ENCODE measurements at places on chromosomes 11 and 22. TPM values are rescaled to one million over a fixed set of nuclear protein-coding genes. Genes with fewer than 3 reads are reported as not detected.

The OOSP2 gene
- not detected for total RNA-seq

- H3K4me3 ChIP-seq: no peak overlapping the region
- no peak overlapping the region for H3K27ac ChIP-seq
- H3K27me3 ChIP-seq: no peaks in the 10 kb centered on the region
Measured at GRCh38 chr11:31687256-31687655, 123.9 kb downstream of the PAX6 start.

GRCh38 chr11:12029738-12030363 lies 21.4 kb upstream of the DKK3 start:
- H3K4me1 ChIP-seq: peaks cover 3% of the 10 kb centered on the region
- H3K27me3 ChIP-seq: peaks cover 17% of the 10 kb centered on the region
- no peaks in the 10 kb centered on the region for H3K36me3 ChIP-seq
- no peak for DNase-seq
- no peak overlapping the region for H3K4me3 ChIP-seq

The TRIM66 gene
- 13.6 TPM for total RNA-seq

DNA sequence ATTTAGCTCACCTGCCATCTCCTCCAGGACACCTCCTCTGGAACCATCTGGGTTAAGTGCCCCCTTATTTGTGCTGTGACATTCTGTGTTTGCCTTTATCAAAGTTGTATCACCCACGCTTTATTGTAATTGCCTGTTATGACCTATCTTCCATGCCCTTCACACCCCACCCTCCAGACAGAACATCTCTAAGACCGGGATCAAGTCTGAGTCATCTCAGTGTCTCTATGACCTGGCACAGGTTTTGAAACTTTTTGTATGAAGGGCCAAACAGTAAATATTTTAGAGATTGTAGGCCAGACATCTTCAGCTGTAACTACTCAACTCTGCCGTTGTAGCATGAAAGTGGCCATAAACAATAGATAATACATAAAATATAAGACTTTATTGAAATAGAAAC lies 161.8 kb downstream of the SPON1 start:
- H3K27me3 ChIP-seq: no peaks in the 10 kb centered on the region
- no peaks in the 10 kb centered on the region for H3K36me3 ChIP-seq
- H3K4me3 ChIP-seq: no peak overlapping the region
- H3K4me1 ChIP-seq: no peaks in the 10 kb centered on the region
- no peak overlapping the region for H3K27ac ChIP-seq
- DNase-seq: no peak

The SHISA8 gene
- total RNA-seq: 1.7 TPM

GRCh38 chr11:28144808-28145207 lies 36.6 kb downstream of the METTL15 start:
- no peaks in the 10 kb centered on the region for H3K27me3 ChIP-seq

DNA sequence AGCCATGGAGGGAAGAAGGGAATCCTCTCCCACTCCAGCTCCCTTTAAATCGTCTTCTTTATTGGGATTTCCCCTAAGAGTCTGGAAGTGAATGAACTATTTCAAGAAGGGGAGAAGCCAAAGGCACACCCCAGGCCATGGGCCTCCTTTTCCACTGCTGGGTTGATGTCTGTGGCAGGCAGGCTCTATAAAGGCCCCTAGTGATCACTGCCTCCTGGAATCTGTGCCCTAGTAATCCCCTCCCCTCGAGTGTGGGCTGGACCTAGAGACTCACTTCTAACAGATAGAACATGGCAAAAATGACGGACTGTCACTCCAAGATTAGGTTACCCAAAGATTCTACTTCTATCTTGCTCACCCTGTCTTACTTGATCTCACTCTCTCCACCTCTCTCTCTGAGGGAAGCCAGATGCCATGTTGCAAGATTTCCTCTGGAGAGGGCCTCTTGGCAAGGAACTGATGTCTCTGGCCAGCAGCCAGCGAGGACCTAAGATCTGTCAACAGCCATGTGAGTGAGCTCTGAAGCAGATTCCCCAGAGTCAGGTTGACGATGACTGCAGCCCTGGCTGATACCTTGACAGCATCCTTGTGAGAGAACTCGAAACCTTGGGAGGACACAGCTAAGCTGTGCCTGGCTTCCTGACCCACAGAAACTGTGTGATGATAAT lies 444.8 kb downstream of the SOX6 start:
- H3K4me1 ChIP-seq: no peaks in the 10 kb centered on the region
- no peaks in the 10 kb centered on the region for H3K27me3 ChIP-seq
- no peak overlapping the region for H3K4me3 ChIP-seq
- no peak overlapping the region for H3K27ac ChIP-seq
- no peaks in the 10 kb centered on the region for H3K36me3 ChIP-seq

DNA sequence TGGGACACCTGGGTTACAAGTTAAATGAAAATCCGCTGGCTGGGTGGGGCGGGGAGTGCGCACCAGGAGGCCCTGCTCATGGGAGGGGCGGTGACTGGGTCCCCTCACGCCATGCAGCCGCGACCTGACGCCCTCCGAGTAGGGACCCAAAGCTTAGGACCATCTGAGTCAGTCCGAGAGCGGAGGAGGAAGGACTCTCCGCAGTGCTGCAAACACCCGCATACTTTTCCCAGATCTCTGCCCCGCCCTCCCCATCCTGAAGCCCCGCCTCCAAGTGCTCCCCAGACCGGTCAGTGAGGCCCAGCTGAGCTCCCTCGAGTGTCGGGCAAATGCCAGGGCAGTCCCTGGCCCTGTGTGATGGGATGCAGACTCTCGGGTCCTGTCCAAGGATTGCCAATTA lies 6.6 kb upstream of the FLI1 start:
- H3K4me3 ChIP-seq: peak overlapping the region; percentile 54
- no peak for DNase-seq
- peaks cover 81% of the 10 kb centered on the region for H3K27me3 ChIP-seq
- peaks cover 32% of the 10 kb centered on the region for H3K4me1 ChIP-seq
- H3K36me3 ChIP-seq: no peaks in the 10 kb centered on the region

The F2 gene
- 0.11 TPM for total RNA-seq

DNA sequence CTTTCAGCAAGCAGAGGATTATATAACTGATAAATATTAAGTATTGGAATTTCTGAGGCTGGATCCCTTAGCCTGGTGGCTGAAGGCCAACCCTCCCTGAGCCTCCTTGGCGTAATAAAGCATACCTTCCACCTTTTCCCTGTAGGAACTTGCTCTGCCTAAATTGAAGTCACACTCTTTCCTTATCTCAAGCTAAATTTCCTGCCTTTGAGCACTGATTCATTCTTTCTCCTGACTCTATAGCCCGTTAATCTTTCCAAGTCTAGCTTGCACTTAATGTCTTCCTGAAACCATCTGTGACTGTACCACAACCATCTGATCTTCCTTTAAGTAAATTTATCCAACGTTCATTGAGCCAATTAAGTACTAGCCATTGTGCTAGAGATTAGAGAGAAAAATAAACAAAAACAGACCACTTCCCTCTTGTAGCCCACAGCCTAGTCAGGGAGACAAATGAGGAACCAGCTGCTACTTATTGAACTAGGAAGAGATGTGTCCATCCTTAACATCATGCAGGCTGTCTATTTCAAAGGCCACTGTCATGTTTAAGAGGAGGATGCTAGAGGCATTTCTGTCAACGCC lies 62.9 kb downstream of the GRK3 start:
- H3K4me1 ChIP-seq: peaks cover 32% of the 10 kb centered on the region
- H3K4me3 ChIP-seq: no peak overlapping the region
- peaks cover 25% of the 10 kb centered on the region for H3K36me3 ChIP-seq
- no peaks in the 10 kb centered on the region for H3K27me3 ChIP-seq
- H3K27ac ChIP-seq: no peak overlapping the region

DNA sequence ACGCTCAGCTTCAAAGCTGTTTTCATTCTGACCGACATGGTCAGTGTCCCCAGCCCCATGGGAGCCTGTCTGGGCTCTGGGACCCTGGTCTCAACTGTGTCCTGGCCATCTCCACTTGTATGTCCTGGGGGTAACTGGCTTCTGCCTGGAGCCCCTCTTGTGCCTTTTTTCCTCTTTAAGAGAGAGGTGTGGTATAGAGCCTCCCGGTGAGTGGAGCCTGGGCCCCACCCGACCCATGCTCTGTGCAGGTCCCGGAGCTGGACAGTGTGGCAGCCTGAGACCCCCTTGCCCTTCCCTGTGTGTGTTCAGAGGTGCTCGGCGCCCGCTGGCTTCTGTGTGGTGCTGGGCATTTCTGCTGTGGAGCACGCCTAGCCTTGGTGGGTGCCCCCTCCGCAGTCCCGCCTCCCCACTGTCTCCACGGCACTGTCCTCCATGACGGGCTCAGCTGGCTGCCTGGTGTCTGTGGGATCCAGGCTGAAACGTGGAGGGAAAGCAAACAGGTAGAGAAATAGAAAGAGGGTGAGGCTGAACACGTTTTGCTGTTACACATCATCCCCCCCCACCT lies 74.9 kb downstream of the PARVB start:
- DNase-seq: no peak
- no peak overlapping the region for H3K27ac ChIP-seq
- no peaks in the 10 kb centered on the region for H3K27me3 ChIP-seq
- no peaks in the 10 kb centered on the region for H3K4me1 ChIP-seq
- no peak overlapping the region for H3K4me3 ChIP-seq

- no peak for DNase-seq
- H3K27ac ChIP-seq: no peak overlapping the region
- H3K4me1 ChIP-seq: peaks cover 36% of the 10 kb centered on the region
- H3K27me3 ChIP-seq: peaks cover 4% of the 10 kb centered on the region
Measured at GRCh38 chr11:114207096-114207495, 89.1 kb upstream of the NNMT start.

DNA sequence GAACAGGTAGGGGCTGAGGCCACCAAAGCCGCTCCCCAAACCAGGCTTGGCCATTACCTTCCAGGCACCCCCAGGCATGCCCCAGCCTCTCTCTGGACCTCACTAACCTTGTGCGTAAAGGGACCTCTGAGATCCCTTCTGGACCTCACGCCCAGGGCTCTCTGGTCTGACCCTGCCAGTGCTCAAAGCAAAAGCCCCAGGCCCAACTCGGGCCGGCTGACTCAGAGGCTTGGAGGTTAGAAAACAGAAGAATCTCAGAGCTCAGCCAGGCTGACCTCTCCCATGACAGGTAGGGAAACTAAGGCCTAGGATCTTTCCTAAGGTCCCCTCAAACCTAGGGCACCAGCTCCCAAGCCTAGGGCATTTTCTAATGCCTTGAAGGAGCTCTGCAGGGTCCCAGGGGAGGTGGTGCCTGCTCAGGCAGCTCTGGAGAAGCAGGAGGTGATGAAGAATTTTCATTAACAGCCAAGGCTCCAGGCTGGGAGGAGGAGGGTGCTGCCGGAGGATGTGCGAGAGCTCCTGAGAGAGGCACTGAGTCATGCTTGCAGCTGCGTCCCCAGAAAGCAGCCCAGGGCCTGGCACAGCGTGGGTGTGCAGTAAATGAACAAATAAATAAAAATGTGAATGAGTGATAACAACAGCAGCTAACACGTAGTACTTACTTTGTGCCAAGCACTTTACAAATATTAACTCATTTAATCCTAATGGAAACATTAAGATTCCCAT lies 25.6 kb downstream of the ARRB1 start:
- H3K36me3 ChIP-seq: peaks cover 4% of the 10 kb centered on the region
- peaks cover 42% of the 10 kb centered on the region for H3K4me1 ChIP-seq
- H3K27me3 ChIP-seq: no peaks in the 10 kb centered on the region
- peak overlapping the region; percentile 10 for H3K4me3 ChIP-seq
- no peak for DNase-seq
- H3K27ac ChIP-seq: peak overlapping the region; percentile 85

The GTSE1 gene
- total RNA-seq: 47.7 TPM

DNA sequence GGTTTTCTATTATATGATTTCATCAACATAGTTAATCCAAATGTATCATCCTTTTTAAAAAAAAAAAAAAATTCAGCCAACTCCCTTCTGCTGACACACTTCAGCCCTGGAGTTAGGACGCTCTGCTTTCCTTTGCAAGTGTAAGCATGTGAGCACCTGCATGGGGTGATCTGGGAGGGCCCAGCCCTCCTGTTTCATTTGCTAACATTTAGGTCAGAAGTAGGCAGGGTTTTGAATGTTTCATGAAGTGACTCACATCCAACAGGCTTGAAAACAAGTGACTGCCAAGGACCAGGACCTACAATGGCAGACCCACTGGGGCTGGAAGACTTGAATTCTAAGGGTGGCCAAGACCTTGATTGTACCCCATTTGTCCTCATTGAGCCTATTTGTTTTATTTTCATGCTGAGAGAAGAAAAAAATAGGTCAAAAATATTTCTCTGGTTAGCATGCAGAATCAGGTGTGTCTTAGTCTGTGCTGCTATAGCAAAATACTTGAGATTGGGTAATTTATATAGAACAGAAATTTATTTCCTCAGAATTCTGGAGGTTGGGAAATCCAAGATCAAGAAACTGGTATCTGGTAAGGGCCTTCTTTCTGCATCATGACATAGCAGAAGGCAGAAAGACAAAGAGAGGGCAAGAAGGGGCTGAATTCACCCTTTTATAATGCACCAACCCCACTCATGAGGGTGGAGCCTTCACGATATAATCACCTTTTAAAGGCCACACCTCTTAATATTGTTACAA lies 137.6 kb downstream of the CD44 start:
- peaks cover 7% of the 10 kb centered on the region for H3K27me3 ChIP-seq
- H3K4me1 ChIP-seq: peaks cover 50% of the 10 kb centered on the region
- peak overlapping the region; percentile 24 for H3K27ac ChIP-seq
- no peak for DNase-seq
- no peaks in the 10 kb centered on the region for H3K36me3 ChIP-seq

DNA sequence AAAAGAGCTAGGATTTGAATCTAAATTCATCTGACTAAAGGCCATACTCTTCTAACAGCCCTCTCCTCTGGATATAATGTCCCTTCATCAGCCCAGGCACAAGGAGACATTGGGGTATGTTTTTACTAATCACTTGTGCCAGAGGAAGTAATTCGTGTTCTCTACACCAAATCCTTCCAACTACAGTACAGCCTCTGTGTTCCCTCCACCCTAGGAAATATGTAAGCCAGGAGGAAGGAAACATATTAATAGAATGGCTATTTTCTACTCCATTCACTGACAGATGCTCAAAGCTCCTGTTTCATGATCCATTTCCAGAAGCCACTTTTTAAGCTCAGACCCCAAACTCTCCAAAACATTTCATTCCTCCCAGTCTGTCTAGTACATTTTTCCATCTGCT lies 12.0 kb upstream of the UBQLNL start:
- H3K4me1 ChIP-seq: no peaks in the 10 kb centered on the region
- H3K36me3 ChIP-seq: no peaks in the 10 kb centered on the region
- DNase-seq: no peak
- no peak overlapping the region for H3K27ac ChIP-seq

GRCh38 chr11:119643212-119643875 lies 85.7 kb downstream of the NECTIN1 start:
- H3K27me3 ChIP-seq: no peaks in the 10 kb centered on the region
- DNase-seq: no peak
- no peak overlapping the region for H3K27ac ChIP-seq
- H3K4me3 ChIP-seq: no peak overlapping the region

DNA sequence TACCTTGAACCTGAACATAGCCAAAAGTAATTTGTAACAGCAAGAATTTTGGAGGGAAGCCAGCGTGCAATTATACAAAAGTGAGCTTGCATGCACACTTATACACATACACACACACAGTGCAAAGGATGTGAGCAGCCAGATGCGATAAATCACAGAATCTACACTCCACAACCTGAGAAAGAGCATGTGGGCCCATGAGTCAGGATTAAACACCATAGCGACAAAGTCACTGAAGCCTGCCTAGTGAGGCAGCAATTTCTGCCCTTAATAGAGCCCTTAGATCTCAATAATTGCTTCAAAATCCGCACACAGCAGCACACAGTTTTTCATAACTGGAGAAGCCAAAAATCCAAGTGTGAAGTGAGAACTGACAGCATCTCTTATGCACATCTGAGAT lies 42.6 kb upstream of the TEAD1 start:
- H3K4me3 ChIP-seq: no peak overlapping the region
- H3K4me1 ChIP-seq: no peaks in the 10 kb centered on the region
- H3K27me3 ChIP-seq: peaks cover 2% of the 10 kb centered on the region
- H3K36me3 ChIP-seq: no peaks in the 10 kb centered on the region
- DNase-seq: no peak
- H3K27ac ChIP-seq: no peak overlapping the region

The RPS6KA4 gene
- 38.7 TPM for total RNA-seq

All from activated T-helper 2 cell treated with anti-CD3 and anti-CD28 coated beads, Interferon-gamma antibody, Interleukin-2, Interleukin-4, amounts not matched to agents 10 μg/mL and 5 μg/mL and 100 μg/mL, durations not matched to agents 14 hours and 24 hours and 36 hours (primary cell).